ENCODE measurements at places on chromosomes 13 and 19. TPM values are rescaled to one million over a fixed set of nuclear protein-coding genes. Genes with fewer than 3 reads are reported as not detected.
A peak's percentile ranks its signal among the peaks of the same experiment; 100 is the strongest.

Gene OR7D2
- not detected for total RNA-seq

Gene ZNF98
- 2.9 TPM for total RNA-seq

- H3K27ac ChIP-seq: peak overlapping the region; percentile 89
- H3K4me1 ChIP-seq: peaks cover 5% of the 10 kb centered on the region
- H3K4me3 ChIP-seq: peak overlapping the region; percentile 70
- H3K27me3 ChIP-seq: no peaks in the 10 kb centered on the region
Observed at GRCh38 chr13:71864094-71864985, 2.7 kb downstream of the DACH1 start.

DNA sequence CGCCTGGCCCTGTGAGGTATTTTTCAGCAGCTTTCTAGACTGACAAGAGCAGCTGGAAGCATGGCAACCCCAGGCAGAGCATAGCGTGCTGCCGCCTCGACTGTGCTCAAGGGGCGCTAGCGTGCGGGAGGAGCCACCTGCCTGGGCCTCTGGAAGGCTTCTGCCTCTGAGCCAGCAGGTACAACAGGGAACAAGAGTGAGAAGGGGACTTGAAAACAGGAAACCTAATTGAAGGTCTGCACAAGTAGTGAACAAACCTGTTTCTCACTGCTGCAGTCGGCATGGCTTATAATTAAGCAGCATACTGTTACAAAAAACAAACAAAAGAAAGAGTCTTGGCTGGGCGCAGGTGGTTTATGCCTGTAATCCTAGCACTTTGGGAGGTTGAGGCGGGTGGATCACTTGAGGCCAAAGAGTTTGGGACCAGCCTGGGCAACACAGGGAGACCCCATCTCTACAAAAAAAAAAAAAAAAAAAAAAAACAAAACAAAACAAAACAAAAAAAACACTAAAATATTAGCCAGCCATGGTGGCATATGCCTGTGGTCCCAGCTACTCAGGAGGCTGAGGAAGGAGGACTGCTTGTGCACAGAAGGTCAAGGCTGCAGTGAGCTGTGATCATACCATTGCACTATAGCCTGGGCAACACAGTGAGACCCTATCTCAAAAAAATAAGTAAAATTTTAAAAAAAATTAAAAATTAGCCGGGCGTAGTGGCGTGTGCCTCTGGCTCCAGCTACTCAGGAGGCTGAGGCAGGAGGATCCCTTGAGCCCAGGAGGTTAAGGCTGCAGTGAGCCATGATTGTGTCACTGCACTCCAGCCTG, 12.6 kb upstream of the GARRE1 start:
- H3K4me3 ChIP-seq: no peak overlapping the region
- peaks cover under 1% of the 10 kb centered on the region for H3K4me1 ChIP-seq
- H3K27ac ChIP-seq: no peak overlapping the region
- DNase-seq: no peak
- H3K36me3 ChIP-seq: no peaks in the 10 kb centered on the region

DNA sequence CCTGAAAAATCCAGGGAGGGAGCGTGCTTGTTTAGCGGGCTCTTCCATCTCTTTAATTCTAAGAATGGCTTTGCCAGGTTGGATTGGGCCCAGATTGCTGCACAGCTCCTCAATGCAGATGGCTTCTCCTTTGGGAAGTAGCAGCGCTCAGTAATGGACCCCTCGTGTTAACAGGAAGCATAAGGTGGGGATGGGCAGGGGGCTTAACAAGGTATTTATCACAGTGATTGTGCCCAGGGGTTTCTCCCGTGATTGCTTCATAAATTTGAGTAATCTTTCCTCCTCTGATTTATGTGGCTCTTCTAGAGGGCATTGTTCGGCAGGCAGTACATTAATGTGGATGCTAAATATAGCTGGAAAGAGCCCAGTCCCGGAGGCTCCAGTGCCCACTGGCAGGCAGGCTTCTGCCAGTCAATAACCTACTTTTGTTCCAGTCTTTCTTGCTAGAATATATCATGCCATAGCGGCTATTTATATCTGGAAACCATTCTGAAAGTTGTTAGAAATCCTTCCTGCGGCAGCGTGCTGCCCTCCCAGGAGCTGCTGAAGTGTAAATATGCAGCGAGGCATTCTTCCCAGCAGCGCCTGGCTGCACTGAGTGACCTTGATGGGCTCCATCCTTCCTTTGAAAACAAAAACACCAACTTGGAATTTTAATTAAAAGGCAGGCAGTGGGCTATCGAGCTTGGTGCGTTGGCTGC, 65.0 kb downstream of the FGF9 start:
- peak; percentile 77 for DNase-seq
- H3K4me3 ChIP-seq: peak overlapping the region; percentile 7
- H3K4me1 ChIP-seq: peaks cover 9% of the 10 kb centered on the region
- H3K27me3 ChIP-seq: no peaks in the 10 kb centered on the region

DNA sequence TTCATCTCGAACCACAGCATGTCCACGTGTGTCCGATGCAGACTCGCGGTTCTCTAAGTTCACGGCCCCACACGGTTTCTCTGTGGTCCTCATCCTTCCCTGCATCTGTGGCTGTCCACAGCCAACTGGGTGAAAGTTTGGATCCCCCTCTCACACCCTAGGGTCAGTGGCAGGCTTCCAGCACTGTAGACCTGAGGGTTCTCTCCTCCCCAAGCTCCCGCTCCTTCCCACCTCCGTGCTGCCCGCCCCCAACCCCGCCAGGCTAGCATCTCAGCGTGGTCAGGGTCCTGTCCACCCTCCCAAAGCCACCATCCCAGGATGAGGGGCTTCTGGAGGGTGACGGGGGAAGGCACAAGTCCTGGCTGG, 3.0 kb downstream of the ANGPTL4 start:
- H3K4me3 ChIP-seq: no peak overlapping the region
- H3K27ac ChIP-seq: peak overlapping the region; percentile 58
- no peaks in the 10 kb centered on the region for H3K36me3 ChIP-seq
- H3K27me3 ChIP-seq: no peaks in the 10 kb centered on the region
- H3K4me1 ChIP-seq: peaks cover 64% of the 10 kb centered on the region

DNA sequence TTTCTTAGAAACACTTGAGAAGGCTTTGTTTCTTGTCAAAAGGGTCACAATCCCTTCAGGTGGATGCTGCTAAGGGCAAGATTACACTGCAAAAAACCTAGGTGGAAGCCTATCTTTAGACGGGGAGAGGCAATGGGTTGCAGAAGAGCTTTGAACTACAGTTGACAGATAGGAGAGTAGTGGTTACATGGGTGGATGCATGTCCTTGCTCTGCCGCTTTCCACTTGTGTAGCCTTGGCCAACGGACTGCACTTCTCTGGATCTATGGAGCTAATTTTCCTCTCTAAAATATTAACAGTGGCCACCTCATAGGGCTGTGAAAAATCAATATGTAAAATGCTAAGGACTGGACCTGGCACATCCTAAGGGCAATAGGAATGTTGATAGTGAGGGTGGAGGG, 980 bp downstream of the BCKDHA start:
- DNase-seq: no peak
- peak overlapping the region; percentile 71 for H3K4me3 ChIP-seq
- no peaks in the 10 kb centered on the region for H3K27me3 ChIP-seq
- no peaks in the 10 kb centered on the region for H3K36me3 ChIP-seq

All from vagina (tissue), 2 donors.